ENCODE measurements at places on chromosomes 3 and 15. TPM values are rescaled to one million over a fixed set of nuclear protein-coding genes. Genes with fewer than 3 reads are reported as not detected.

GRCh38 chr3:72470904-72471417 lies 377.3 kb downstream of the SHQ1 start:
- no peaks in the 10 kb centered on the region for H3K36me3 ChIP-seq
- no peaks in the 10 kb centered on the region for H3K4me1 ChIP-seq
- H3K4me3 ChIP-seq: no peak overlapping the region
- no peak overlapping the region for H3K27ac ChIP-seq
- no peak for DNase-seq
- H3K27me3 ChIP-seq: no peaks in the 10 kb centered on the region

TMEM42 gene
- 18.2 TPM for total RNA-seq

GRCh38 chr3:78754066-78754743 lies 1013.6 kb downstream of the ROBO1 start:
- H3K27me3 ChIP-seq: no peaks in the 10 kb centered on the region
- no peak overlapping the region for H3K4me3 ChIP-seq
- peak; percentile 87 for DNase-seq
- H3K4me1 ChIP-seq: peaks cover 17% of the 10 kb centered on the region
- H3K36me3 ChIP-seq: no peaks in the 10 kb centered on the region

- peaks cover 11% of the 10 kb centered on the region for H3K4me1 ChIP-seq
- no peak for DNase-seq
- H3K27ac ChIP-seq: no peak overlapping the region
- no peaks in the 10 kb centered on the region for H3K27me3 ChIP-seq
These were observed 9.2 kb upstream of the EHD4 start for GRCh38 chr15:41981371-41982132.

DNA sequence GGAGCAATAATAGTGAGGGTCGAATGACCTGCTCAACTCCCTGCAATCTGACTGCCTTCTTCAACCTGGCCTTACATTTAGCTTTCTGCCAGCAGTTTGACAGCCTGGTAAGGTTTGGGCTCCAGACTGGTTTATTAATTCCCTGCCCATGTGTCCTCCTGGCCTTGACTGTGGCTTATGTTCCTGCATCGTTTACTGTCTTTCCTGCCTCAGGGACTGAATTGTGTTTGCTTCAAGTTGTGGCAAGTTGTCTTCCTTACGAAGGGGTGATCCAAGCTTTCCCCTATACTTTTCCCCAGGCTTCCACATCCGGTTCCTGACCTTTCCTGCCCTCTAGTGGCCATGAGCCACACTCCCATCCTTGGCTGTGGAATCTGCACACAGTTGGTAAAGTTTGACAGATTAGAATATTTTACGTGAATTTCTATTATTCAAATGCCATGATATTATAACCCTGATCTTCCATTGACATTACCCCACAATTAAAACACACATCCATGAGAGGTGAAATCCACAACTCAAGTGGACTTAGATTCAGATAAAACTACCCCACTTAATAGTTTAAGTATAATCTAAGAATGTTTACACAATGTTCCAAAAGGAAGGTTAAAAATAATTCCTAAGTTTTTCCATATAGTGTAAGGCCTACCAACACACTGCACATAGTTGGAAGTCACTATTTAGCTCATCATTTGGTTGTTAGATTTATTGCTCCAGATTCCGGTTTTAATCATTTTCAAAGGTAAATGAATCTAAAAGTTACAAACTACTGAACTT lies 95.7 kb downstream of the NEDD4 start:
- H3K27ac ChIP-seq: 0 out of 2 replicates have a peak overlapping the region, but pooled peaks have one; percentile 16
- no peaks in the 10 kb centered on the region for H3K27me3 ChIP-seq
- no peaks in the 10 kb centered on the region for H3K36me3 ChIP-seq
- DNase-seq: peak; percentile 35

RETNLB gene
- not detected for total RNA-seq

DNA sequence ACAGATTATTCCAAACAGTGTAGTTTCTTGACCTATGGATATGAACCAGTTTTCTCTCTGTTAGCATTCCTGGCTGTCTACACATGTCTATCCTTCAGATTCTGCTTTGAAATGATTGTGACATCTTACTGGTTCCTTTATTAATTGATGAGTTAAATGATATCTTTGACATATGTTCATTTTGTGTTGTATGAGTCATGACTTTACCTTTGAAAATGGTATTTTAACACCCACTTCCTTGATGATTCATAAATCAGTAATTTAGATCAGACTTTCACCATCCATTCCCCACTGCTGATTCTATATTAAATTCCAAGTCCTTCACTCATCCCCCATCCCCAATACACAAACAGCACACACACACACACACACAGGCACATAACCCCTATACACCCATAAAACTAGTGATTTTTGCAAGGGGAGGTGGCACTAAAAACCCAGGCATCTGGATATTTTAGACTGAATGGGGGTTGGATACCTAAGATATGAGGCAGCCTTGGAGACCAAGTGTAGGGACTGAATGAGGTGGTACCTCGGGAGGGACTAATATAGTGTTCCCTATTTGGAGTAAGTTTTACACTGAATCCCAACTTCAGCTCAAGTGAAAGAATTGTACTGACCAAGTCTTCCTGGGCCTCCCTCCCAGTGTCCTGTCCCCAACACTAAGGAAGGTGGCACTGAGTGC lies 9.7 kb downstream of the CCK start:
- H3K27me3 ChIP-seq: no peaks in the 10 kb centered on the region
- peaks cover 44% of the 10 kb centered on the region for H3K4me1 ChIP-seq
- H3K4me3 ChIP-seq: no peak overlapping the region
- no peaks in the 10 kb centered on the region for H3K36me3 ChIP-seq
- DNase-seq: peak; percentile 35

DNA sequence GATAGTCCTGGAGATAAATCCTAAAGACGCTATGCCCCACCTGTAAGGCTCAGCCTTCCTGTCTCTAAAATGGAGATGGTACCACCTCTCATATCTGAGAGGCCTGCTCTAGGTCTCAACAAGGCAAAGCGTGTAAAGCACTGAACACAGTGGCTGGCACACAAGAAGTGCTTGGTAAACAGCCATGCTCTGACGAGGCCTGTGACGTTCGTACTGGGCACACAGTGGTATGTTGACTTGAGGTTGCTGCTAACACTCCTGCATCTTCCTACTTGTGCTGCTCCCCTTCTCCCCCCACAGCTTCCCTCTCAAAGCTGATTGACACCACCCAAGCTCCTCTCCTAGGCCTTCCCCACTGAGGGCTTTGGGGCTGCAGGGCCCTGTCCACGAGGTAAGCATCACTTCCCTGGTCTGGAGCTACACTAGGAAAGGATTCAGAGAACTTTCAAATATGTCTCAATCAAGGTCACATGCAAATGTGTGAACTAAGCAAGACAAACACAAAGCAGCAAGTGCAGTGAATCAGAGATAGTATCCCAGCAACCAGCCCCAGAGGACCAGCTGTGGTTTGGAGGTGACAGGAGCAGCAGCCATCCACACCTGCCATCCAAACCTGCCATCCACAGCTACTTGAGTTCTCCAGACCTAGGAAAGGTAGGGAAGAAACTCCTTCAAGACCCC lies 177.5 kb downstream of the STT3B start:
- no peak for DNase-seq
- H3K4me1 ChIP-seq: no peaks in the 10 kb centered on the region
- no peaks in the 10 kb centered on the region for H3K36me3 ChIP-seq
- H3K27ac ChIP-seq: no peak overlapping the region

GRCh38 chr3:171747223-171747920 lies 62.9 kb downstream of the PLD1 start:
- no peak for DNase-seq
- no peaks in the 10 kb centered on the region for H3K27me3 ChIP-seq
- no peak overlapping the region for H3K27ac ChIP-seq
- H3K4me1 ChIP-seq: no peaks in the 10 kb centered on the region

FGD5 gene
- not detected for total RNA-seq

TMEM62 gene
- total RNA-seq: 12.5 TPM

DNA sequence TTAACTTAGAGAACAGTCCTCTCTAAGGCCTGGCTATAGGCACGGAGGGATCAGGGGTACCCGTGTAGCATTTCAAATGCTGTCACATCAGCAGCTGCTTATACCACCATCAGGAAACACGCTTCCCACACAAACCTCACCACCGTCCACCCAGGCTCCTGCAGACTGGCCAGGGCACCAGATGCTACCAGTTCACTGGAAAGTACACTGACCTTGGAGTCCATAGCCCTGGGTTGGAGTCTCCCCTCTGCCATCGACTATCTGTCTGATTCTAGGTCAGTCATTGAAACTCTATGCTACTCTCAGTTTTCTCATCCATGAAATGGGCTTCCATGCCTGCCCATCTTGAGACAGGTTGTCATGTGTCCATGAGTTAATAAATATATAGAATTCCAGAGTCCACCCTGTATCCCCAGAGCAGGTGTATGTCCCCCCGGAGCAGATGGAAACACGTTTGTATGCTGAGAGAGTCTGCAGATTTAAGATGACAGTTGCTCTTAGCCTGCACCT lies 156.0 kb upstream of the SMAD3 start:
- no peaks in the 10 kb centered on the region for H3K27me3 ChIP-seq
- no peak for DNase-seq
- H3K27ac ChIP-seq: no peak overlapping the region
- H3K36me3 ChIP-seq: no peaks in the 10 kb centered on the region

SPTSSB gene
- 1.2 TPM for total RNA-seq

SLC2A2 gene
- total RNA-seq: not detected

- DNase-seq: no peak
- H3K36me3 ChIP-seq: no peaks in the 10 kb centered on the region
- no peak overlapping the region for H3K4me3 ChIP-seq
- no peaks in the 10 kb centered on the region for H3K4me1 ChIP-seq
- H3K27ac ChIP-seq: no peak overlapping the region
These were observed 33.5 kb downstream of the ESYT3 start for GRCh38 chr3:138467931-138468330.

SPATA12 gene
- 0.57 TPM for total RNA-seq

DNA sequence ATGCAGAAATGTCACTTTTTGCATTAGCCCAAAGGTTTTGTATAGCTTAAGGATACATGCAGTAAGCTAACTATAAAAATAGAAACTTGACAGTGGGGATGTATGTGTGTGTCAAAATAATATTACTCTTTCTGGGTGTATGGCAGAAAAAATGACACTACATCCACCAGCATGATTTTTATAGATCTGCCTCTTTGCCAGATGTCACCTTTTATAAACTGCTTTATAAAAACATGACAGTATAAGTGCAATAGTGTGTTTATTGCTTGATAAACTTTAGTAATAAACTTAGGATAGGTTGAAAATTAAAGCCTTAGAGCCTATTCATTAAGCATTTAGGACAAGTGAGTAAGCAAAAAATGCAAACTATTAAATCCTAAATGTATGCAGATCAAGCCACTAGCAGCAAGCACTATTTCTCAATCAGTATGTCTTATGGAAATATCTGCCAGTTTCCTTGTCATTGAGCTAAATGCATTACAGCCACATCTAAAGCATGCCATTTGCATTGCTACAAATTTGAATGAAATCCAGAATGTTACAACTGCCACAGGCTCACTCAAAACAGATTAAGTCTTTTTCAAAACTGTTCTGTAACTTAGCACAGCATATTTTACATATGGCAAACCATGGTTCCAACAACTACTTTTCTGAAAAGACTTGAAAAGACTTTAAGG lies 935.0 kb downstream of the FHIT start:
- H3K27ac ChIP-seq: no peak overlapping the region
- no peak for DNase-seq
- no peaks in the 10 kb centered on the region for H3K4me1 ChIP-seq
- H3K36me3 ChIP-seq: no peaks in the 10 kb centered on the region
- H3K4me3 ChIP-seq: no peak overlapping the region

- no peaks in the 10 kb centered on the region for H3K36me3 ChIP-seq
- no peaks in the 10 kb centered on the region for H3K27me3 ChIP-seq
- H3K4me3 ChIP-seq: no peak overlapping the region
- no peak for DNase-seq
These were observed 66.1 kb downstream of the EPHA3 start for GRCh38 chr3:89173546-89173945.

ASB14 gene
- total RNA-seq: not detected

DNA sequence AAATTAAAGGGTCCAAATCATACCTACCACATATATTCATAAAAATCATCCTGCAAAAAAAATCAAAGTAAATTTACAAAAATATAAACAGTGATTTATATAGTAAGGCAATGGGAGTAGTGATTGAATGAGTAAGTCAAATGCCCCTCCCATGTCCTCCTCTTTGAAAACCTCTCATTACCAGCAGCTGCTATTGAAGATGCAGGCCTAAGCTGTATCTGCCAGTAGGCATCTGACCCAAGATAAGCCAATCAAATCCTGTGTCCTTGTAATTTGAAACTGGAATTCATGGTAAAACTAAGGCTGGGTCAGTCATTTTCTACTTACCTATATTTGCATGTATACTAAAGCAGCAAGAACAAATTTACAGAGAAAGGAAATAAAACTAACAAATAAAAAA lies 60.4 kb upstream of the POU1F1 start:
- peaks cover 32% of the 10 kb centered on the region for H3K4me1 ChIP-seq
- no peaks in the 10 kb centered on the region for H3K36me3 ChIP-seq
- H3K27ac ChIP-seq: no peak overlapping the region

- H3K36me3 ChIP-seq: no peaks in the 10 kb centered on the region
- H3K27ac ChIP-seq: no peak overlapping the region
- no peaks in the 10 kb centered on the region for H3K27me3 ChIP-seq
- H3K4me3 ChIP-seq: no peak overlapping the region
- H3K4me1 ChIP-seq: peaks cover 20% of the 10 kb centered on the region
These were observed 1.4 kb downstream of the MFGE8 start for GRCh38 chr15:88911766-88912118.

- H3K4me3 ChIP-seq: no peak overlapping the region
- peaks cover 28% of the 10 kb centered on the region for H3K4me1 ChIP-seq
- no peak for DNase-seq
- H3K27ac ChIP-seq: no peak overlapping the region
- H3K36me3 ChIP-seq: no peaks in the 10 kb centered on the region
These were observed 157.2 kb downstream of the XXYLT1 start for GRCh38 chr3:195113536-195114425.

GRCh38 chr15:59400103-59400813 lies 27.6 kb upstream of the MYO1E start:
- H3K27me3 ChIP-seq: no peaks in the 10 kb centered on the region
- DNase-seq: no peak
- peaks cover 4% of the 10 kb centered on the region for H3K4me1 ChIP-seq
- no peak overlapping the region for H3K27ac ChIP-seq
- H3K36me3 ChIP-seq: no peaks in the 10 kb centered on the region

DNA sequence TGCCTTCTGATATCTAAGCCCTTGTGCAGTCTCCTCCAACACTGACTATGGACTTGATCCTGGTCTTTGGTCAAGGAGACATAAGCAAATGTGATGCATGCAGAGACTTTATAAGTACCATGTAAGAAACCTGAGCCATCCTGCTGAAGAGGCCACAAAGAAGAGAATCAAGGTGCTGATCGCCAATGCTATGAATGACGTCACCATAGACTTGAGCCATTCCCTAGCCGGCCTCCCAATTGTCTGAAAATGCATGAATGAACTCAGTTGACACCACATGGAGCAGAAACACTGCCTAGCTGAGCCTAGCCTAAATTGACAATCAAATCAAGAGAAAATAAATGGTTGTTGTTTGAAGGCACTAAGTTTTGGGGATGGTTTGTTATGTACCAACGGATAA lies 51.9 kb downstream of the CERS3 start:
- no peaks in the 10 kb centered on the region for H3K36me3 ChIP-seq
- no peak overlapping the region for H3K27ac ChIP-seq
- H3K4me1 ChIP-seq: no peaks in the 10 kb centered on the region
- DNase-seq: no peak
- H3K27me3 ChIP-seq: peaks cover 7% of the 10 kb centered on the region
- no peak overlapping the region for H3K4me3 ChIP-seq
